Thoracic aorta (tissue), 2 donors: ENCODE measurements at places on chromosomes 3 and 15.

GRCh38 chr3:61562721-61563312 is 1.4 kb downstream of the PTPRG start:
- no peaks in the 10 kb centered on the region for H3K27me3 ChIP-seq
- no peaks in the 10 kb centered on the region for H3K4me1 ChIP-seq
- peak overlapping the region; percentile 75 for H3K4me3 ChIP-seq
- DNase-seq = no peak
- no peaks in the 10 kb centered on the region for H3K36me3 ChIP-seq

- H3K4me3 ChIP-seq = no peak overlapping the region
- DNase-seq = no peak
- no peaks in the 10 kb centered on the region for H3K27me3 ChIP-seq
- H3K4me1 ChIP-seq = no peaks in the 10 kb centered on the region
- H3K36me3 ChIP-seq = no peaks in the 10 kb centered on the region
- H3K27ac ChIP-seq = no peak overlapping the region
Observed at GRCh38 chr3:119314821-119315220, 20.6 kb downstream of the ARHGAP31 start.

DNA sequence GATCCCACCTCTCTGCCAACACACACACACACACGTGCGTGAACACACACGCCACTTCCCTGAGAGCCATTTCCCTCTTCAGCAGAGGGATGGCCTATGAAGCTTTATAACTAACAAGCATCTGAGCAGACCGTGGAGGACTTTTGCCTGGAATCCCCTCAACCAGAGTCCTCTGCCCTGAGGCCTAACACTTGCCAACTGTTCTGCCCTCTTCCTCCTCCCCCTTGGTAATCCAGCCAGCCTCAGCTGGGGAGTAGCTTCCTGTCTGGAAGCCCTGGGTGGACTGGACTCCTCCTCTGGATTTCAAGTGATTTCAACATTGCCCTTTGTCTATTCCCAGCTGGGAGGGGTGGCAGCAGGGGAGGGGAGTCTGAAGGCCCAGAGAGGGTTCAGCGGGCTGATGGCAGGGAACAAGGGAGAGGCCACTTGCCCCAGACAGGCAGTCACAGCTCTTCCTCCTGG is 68.4 kb upstream of the HACD2 start:
- peak; percentile 52 for DNase-seq
- H3K36me3 ChIP-seq = peaks cover 58% of the 10 kb centered on the region
- peaks cover 36% of the 10 kb centered on the region for H3K4me1 ChIP-seq
- peak overlapping the region; percentile 91 for H3K27ac ChIP-seq

- DNase-seq = no peak
- H3K27me3 ChIP-seq = no peaks in the 10 kb centered on the region
- no peak overlapping the region for H3K27ac ChIP-seq
Observed at GRCh38 chr3:157247391-157247790, 87.4 kb upstream of the CCNL1 start.

- no peak overlapping the region for H3K27ac ChIP-seq
- H3K4me3 ChIP-seq = no peak overlapping the region
- H3K36me3 ChIP-seq = no peaks in the 10 kb centered on the region
- H3K27me3 ChIP-seq = no peaks in the 10 kb centered on the region
- DNase-seq = no peak
- no peaks in the 10 kb centered on the region for H3K4me1 ChIP-seq
Observed at GRCh38 chr3:148332509-148332908, 365.2 kb upstream of the AGTR1 start.

GRCh38 chr3:117499189-117499870 is 789.8 kb downstream of the TUSC7 start:
- DNase-seq = no peak
- H3K27ac ChIP-seq = no peak overlapping the region
- H3K4me3 ChIP-seq = no peak overlapping the region
- H3K4me1 ChIP-seq = no peaks in the 10 kb centered on the region
- no peaks in the 10 kb centered on the region for H3K36me3 ChIP-seq

GRCh38 chr3:55947406-55947805 is 460.3 kb upstream of the WNT5A start:
- no peaks in the 10 kb centered on the region for H3K4me1 ChIP-seq
- H3K36me3 ChIP-seq = no peaks in the 10 kb centered on the region
- no peak overlapping the region for H3K4me3 ChIP-seq
- H3K27ac ChIP-seq = no peak overlapping the region

DNA sequence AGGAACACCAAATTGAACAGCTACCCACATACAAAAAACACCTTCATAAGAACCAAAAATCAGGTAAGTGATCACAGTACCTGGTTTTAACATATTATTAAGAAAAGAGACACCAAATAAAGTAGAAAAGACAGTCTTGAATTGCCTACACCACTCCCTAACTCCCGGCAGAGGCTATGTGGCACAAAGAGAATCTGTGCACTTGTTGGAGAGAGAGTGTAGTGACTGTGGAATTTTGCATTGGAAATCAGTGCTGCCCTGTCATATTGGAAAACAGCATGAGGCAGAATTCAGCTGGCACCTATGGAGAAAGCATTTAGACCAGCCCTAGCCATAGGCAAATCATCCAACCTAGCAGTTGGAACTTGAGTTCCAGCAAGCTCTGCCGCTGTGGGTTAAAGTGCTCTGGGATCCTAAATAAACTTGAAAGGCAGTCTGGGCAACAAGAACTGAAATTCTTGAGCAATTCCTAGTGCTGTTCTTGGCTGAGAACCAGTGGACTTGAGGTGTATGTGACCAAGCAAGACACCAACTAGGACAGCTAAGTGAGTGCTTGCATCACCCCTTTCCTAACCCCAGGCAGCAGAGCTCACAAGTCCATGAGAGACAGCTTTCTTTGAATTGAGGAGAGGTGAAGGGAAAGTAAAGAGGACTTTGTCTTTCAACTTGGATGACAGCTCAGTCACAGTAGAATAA is 969.6 kb upstream of the ALCAM start:
- peak overlapping the region; percentile 59 for H3K27ac ChIP-seq
- no peaks in the 10 kb centered on the region for H3K27me3 ChIP-seq
- H3K4me3 ChIP-seq = no peak overlapping the region
- DNase-seq = no peak

DNA sequence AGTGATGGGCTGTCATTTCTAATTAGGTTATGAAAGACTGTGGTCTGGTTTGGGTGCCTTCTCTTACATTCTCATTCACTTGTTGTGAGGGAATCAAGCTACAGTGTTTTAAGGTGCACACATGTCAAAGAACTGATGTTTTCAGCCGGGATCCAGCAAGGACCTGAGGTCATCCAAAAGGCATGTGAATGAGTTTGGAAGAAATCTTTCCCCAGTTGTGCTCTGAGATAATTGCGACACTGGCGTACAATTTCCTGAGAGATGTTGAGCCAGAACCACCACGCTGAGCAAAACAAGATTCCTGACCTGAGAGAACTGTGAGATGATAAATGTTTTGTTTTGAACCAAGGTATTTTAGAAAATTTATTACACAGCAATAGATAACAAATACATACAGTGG is 295.3 kb upstream of the SLITRK3 start:
- H3K36me3 ChIP-seq = no peaks in the 10 kb centered on the region
- H3K4me3 ChIP-seq = no peak overlapping the region
- DNase-seq = no peak
- H3K27me3 ChIP-seq = no peaks in the 10 kb centered on the region
- no peak overlapping the region for H3K27ac ChIP-seq
- no peaks in the 10 kb centered on the region for H3K4me1 ChIP-seq

DNA sequence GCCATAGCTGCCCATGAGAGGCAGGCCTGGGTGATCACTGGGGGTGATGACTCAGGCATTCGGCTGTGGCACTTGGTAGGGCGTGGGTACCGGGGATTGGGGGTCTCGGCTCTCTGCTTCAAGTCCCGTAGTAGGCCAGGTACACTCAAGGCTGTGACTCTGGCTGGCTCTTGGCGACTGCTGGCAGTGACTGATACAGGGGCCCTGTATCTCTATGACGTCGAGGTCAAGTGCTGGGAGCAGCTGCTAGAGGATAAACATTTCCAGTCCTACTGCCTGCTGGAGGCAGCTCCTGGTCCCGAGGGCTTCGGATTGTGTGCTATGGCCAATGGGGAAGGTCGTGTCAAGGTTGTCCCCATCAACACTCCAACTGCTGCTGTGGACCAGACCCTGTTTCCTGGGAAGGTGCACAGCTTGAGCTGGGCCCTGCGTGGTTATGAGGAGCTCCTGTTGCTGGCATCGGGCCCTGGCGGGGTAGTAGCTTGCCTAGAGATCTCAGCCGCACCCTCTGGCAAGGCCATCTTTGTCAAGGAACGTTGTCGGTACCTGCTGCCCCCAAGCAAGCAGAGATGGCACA is 5.3 kb downstream of the WDR6 start:
- H3K4me3 ChIP-seq = no peak overlapping the region
- peaks cover 17% of the 10 kb centered on the region for H3K4me1 ChIP-seq
- peaks cover 29% of the 10 kb centered on the region for H3K36me3 ChIP-seq
- DNase-seq = no peak
- no peaks in the 10 kb centered on the region for H3K27me3 ChIP-seq
- H3K27ac ChIP-seq = no peak overlapping the region

GRCh38 chr3:159857840-159858239 is 130.8 kb upstream of the IL12A start:
- no peaks in the 10 kb centered on the region for H3K27me3 ChIP-seq
- no peak for DNase-seq
- no peak overlapping the region for H3K27ac ChIP-seq
- H3K4me3 ChIP-seq = no peak overlapping the region
- peaks cover 77% of the 10 kb centered on the region for H3K4me1 ChIP-seq
- no peaks in the 10 kb centered on the region for H3K36me3 ChIP-seq

GRCh38 chr15:66830358-66830757 is 128.3 kb downstream of the SMAD6 start:
- H3K4me3 ChIP-seq = no peak overlapping the region
- no peak for DNase-seq
- H3K4me1 ChIP-seq = no peaks in the 10 kb centered on the region
- no peak overlapping the region for H3K27ac ChIP-seq
- no peaks in the 10 kb centered on the region for H3K27me3 ChIP-seq
- no peaks in the 10 kb centered on the region for H3K36me3 ChIP-seq

DNA sequence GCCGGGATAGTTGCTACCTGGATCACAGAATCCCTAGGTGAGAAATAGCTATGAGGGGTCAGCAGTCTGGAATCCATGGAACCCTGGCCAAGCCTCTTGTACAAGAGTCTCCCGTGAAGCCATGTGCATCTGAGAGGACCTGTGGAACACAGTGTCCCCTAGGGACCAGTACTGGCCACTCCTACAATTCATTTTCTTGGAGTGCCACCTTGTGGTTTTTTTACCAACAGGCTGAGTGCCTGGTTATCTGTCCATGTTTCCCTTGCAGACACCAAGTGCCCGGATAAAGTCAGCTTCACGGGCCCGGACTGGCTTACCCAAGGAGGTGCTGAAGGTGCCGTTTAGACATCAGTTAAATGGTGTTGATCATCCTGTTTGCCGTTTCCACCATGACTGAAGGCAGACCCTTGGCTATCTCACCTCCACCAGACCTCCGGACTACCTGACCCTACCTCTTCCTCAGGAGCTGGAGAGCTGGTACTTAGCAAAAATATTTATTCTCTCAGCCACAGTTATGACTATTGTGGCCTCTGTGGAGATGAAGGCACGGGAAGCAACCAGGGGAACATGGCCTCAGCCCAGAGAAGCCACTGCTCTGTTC is 93.9 kb downstream of the RBPMS2 start:
- H3K4me1 ChIP-seq = no peaks in the 10 kb centered on the region
- no peak overlapping the region for H3K4me3 ChIP-seq
- DNase-seq = no peak
- H3K27ac ChIP-seq = no peak overlapping the region

GRCh38 chr15:45604326-45604725 is 17.1 kb downstream of the BLOC1S6 start:
- H3K27me3 ChIP-seq = no peaks in the 10 kb centered on the region
- no peak overlapping the region for H3K27ac ChIP-seq
- H3K4me1 ChIP-seq = no peaks in the 10 kb centered on the region
- no peaks in the 10 kb centered on the region for H3K36me3 ChIP-seq
- no peak for DNase-seq

DNA sequence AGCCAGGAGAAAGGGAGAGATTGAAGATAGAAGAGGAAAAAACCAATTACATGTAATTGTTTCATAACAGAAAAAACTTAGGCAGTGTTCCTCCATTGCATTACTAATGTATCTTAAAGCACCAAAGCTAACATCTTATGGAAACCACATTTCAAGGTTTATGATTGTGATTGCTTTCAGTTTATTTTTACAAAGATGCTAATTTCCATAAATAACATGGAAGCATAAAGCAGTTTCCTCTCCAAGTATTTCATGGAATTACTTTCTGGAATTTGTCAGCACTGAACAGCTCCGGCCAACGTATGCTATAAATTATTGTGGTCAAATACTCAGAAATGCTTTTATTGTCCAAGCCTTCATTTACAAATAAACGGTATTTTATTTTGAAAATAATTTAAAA is 11.6 kb downstream of the ADAMTSL3 start:
- H3K36me3 ChIP-seq = no peaks in the 10 kb centered on the region
- H3K27ac ChIP-seq = no peak overlapping the region
- no peaks in the 10 kb centered on the region for H3K27me3 ChIP-seq
- H3K4me3 ChIP-seq = no peak overlapping the region

- H3K36me3 ChIP-seq = no peaks in the 10 kb centered on the region
- no peaks in the 10 kb centered on the region for H3K4me1 ChIP-seq
- DNase-seq = no peak
- no peak overlapping the region for H3K4me3 ChIP-seq
- no peaks in the 10 kb centered on the region for H3K27me3 ChIP-seq
- no peak overlapping the region for H3K27ac ChIP-seq
Observed at GRCh38 chr15:78216276-78217104, 17.9 kb downstream of the ACSBG1 start.

DNA sequence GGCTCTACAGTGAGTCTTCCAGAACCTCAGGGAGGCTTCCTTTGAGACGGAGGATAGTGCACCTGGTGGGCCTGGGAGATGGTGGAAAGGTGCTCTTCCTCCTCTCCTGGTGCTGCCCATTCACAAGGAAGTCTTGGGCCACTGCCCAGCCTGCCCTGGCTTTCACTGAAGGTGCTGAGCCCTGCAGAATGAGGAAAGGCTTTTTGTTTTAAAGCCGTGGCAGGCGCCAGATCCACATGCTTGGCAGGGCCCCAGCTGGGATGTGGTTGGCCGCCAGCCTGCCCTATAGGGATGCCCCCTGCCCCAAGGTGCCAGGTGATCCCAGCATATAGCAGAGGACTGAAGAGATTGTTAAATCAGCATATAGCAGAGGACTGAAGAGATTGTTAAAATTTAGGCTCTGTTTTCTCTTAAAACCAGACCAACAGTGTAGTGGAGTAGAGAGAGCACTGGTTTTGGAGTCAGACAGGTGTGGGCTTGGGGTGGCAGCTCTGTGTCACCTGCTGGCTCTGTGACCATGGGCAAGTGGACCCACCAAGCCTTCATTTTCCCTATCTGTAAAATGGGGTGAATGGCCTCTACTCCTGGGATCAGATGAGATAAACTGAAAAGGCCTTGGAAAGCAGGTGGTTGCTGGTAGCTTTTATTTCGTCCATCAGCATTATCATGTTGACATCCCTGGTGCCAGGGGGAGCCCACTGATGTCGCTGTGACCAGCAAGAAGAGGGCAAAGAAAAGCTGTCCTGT is 53.3 kb downstream of the SLC6A6 start:
- H3K4me3 ChIP-seq = no peak overlapping the region
- H3K4me1 ChIP-seq = peaks cover 53% of the 10 kb centered on the region
- peak overlapping the region; percentile 9 for H3K27ac ChIP-seq
- H3K27me3 ChIP-seq = no peaks in the 10 kb centered on the region

GRCh38 chr3:149247008-149247710 is 25.5 kb upstream of the CP start:
- H3K27me3 ChIP-seq = no peaks in the 10 kb centered on the region
- peaks cover 49% of the 10 kb centered on the region for H3K4me1 ChIP-seq
- DNase-seq = no peak
- H3K27ac ChIP-seq = peak overlapping the region; percentile 52
